ENCODE measurements at places on chromosomes 12 and 14.

GRCh38 chr14:88669346-88669745, 106.5 kb downstream of the ZC3H14 start:
- ATAC-seq, result no peak

- no peak for ATAC-seq
Measured at GRCh38 chr12:30811966-30812365, 57.2 kb upstream of the CAPRIN2 start.

DNA sequence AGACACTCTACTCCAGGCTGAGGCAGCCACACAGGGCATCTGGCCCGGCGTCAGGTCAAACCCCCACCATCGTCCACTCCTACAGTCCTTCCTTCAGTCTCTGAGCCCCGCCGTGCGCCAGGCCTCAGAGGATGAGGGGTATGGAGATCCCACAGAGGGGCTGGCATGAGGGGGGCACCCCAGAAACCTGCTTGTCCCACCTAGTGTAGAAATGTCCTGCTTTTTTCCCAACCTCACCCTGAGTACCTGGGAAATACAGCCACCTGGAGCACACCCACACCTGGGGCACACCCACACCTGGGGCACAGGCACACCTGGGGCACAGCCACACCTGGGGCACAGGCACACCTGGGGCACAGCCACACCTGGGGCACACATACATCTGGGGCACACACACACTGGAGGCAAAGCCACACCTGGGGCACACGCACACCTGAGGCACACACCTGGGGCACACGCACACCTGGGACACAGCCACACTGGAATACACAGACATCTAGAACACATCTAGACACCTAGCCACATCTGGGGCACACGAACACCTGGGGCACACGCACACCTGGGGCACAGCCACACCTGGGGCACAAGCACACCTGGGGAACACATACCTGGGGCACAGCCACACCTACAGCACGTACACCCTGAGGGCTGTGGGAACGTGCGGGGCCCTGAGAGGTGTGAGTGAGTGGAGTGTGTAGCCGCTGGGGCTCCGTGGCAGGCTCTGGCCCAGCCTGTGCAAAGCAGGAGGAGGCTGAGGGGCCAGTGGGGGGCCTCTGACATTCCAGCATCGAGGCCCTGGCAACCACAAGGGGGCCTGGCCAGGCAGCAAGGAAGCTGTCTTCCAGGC, 18.4 kb downstream of the AKT1 start:
- ATAC-seq, result no peak

GRCh38 chr12:58248599-58248998, 307.2 kb downstream of the ATP23 start:
- ATAC-seq, result no peak

- no peak for ATAC-seq
Measured at GRCh38 chr14:66509874-66510273, 1.9 kb downstream of the GPHN start.

GRCh38 chr12:93541578-93542225, 30.8 kb upstream of the SOCS2 start:
- no peak for ATAC-seq

DNA sequence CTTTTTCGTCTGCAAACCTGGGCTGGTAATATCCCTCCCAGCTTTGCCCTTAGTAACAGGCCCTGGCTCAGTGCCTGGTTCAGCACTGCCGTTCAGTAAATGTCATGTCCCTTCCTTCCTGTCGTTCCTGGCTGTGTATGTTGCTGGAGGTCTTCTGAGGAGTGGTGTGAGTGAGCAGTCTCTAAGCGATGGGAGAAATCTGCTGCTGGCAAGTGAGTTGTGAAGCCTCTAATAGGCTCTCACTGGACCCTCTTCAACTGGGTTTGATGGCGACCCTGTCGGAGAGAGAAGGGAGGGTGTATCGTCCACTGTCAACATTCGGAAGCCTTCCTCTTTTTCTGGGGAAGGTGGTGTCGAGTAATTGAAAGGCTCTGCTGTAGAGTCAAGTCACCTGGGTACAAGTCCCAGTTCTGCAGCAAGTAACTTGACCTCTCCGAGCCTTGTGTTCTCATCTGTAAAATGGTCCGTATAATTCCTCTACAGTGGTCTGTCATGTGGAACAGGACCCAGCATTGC, 62.8 kb downstream of the HRK start:
- ATAC-seq, result no peak
